Sigmoid colon (tissue), 7 donors: ENCODE measurements at places on chromosomes 6 and 20.

GRCh38 chr6:170091000-170091638, 199.8 kb downstream of the DLL1 start:
- peak; percentile 38 for DNase-seq

- DNase-seq = no peak
These were observed 477.5 kb downstream of the GJA1 start for GRCh38 chr6:121912905-121913304.

DNA sequence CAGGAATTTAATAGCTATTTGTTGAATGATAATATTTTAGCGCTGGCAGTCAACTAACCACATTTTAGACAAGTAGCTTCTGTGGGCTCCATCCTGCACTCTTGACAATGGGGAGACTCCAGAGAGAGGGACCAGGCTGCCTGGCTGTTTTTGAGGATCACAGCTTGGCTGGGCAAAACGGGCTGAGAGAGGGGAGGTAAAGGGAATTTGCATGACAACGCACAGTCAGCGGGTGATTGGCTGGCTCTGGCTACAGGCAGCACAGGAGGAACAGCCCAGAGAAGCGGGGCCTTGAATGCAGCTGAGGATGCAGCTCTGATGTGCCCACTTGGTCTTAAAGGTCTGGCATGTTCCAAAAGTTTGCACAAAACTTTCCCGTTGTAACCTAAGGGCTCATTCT, 41.2 kb downstream of the LRFN2 start:
- peak; percentile 38 for DNase-seq

DNA sequence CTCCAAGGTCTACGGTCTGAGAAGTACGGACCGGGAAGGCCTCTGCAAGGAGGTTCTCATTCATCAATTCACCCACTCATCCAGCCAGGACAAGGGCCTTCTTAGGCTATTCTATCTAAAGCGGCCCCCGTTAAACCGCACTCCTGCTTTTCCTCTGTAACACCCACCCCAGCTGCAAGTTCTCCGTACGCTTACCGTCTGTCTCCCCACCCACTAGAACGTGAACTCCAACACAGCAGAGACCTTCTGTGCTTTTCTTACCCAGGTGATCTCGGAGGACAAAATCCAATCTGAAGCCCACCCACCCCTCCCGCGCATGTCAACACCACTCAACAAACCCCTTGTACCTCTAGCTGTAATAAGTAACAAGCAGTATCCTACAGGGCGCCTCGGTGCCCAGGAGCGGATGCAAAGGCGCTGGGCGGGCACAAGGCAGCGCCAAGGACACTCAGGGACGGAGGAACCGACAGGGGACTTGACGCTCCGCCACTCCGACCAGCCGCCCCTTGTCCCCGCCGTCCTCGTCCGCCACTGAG, 351 bp downstream of the AURKA start:
- DNase-seq = no peak

DNA sequence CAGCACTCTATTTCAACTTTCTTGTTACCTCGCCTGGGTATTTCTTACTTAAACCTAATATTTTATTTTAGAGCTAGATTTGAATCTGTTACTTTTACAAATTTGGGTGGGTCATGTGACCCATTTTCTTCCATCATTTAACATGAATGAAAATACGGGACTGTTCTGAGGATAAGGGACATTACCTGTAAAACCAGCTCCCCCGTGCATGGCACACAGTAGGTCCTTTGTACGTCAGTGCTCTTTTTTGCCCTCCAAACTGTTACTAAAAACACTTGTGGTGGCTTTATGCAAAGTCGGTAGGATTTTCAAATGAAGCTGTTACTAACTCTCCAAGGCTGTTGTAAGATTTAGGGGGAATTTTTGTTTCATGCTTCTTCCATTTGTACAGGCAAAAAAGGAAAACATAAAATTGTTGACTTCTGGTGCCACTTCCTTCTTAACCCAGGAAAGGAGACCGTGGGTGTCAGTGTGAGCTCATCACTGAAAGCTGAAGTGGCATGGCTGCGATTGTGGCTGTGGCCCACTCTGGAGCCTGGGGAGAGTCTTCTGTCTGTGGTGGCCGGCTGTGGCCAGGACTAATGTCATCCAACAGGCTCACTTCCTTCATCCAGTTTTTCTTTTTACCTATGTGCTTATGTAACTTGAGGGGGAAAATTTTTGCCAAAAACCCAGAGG, 40.2 kb upstream of the PXDC1 start:
- no peak for DNase-seq
